Activated effector memory CD4-positive, alpha-beta T cell treated with Interleukin-2 at 50 U/mL for 16 hours (primary cell): ENCODE measurements at places on chromosomes 5 and 9.

DNA sequence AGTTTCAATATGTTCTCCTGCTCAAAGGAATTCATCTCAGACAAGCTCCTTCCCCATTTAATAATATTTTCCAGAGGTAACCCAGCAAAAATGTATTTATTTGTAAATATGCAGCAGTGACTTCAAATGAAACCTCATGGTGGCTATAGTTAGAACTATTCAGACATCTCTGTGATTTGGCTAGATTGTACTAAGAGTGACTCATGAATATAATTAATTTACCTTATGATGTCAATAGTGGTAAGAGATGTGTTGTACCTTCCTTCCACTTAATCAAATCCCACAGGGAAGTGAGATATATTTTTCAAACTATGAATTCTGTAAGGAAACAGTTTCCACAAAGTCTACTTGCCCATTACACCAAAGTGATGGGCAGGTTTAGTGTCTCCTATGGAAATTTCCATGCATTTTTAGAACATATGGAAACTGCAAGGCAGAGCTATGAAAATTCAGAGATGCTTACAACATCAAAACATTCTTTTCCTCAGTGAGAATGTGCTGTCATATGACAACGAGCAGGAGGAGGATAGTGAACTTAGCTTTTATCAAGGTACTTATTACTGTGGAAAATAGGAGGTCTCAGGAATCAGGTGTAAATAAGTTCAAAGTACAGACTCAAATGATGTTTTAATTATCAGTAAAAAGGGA lies 34.0 kb upstream of the SPDL1 start:
- no peak for DNase-seq

DNA sequence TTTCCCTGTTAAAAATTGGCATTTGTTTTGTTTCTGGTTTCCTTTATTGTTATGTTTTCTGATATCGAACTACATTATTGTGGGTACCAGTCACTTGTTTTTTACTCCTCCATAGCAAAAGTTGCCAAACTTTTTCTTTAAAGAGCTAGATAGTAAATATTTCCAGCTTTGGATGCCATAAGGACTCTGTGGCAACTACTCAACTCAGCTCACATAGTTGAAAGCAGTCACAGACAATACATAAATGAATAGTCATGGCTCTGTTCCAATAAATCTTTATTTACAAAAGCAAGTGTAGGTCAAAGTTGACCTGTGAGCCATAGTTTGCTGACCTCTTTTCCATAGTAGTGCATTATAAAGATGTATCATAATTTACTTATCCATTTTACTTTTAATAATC lies 305.0 kb downstream of the RASEF start:
- DNase-seq = no peak

GRCh38 chr5:79464695-79465332 lies 49.1 kb downstream of the HOMER1 start:
- no peak for DNase-seq

- DNase-seq = no peak
These were observed 68.3 kb downstream of the IL6ST start for GRCh38 chr5:55926476-55926875.

DNA sequence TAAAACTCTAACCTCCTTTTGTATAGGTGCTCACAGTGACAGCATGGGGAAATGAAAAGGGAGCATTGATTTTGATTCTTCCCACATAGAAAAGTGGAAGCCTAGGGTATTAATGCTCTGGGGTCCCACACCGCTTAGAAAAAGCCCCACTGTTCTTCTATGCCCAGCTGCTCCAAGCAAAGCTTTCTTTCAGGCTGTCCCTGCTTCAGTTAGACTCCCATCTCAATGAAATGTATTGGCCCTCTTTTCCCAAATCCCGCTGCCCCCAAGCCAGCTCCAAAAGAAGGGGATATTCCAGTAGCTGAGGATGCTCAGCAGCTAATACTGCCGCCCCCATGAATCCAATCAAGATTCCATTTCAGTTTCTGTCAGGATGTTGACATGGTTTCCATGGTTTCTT lies 17.0 kb upstream of the CREBRF start:
- no peak for DNase-seq

GRCh38 chr9:37243588-37244345 lies 123.4 kb downstream of the ZCCHC7 start:
- no peak for DNase-seq

- no peak for DNase-seq
These were observed 15.1 kb upstream of the CSNK1G3 start for GRCh38 chr5:123496892-123497291.

GRCh38 chr9:13141629-13142028 lies 137.9 kb downstream of the MPDZ start:
- DNase-seq = no peak

GRCh38 chr9:127132375-127132774 lies 9.9 kb upstream of the ANGPTL2 start:
- DNase-seq = no peak

- DNase-seq = no peak
These were observed 75.6 kb upstream of the PRSS3 start for GRCh38 chr9:33719581-33720374.

- DNase-seq = no peak
These were observed 134.5 kb downstream of the FRMD3 start for GRCh38 chr9:83403527-83404238.

- peak; percentile 82 for DNase-seq
These were observed at the start of gene PSIP1 for GRCh38 chr9:15510789-15511575. PSIP1 (minus strand) TSS chr9:15510970; CDS start chr9:15510188, 782 bp downstream.

DNA sequence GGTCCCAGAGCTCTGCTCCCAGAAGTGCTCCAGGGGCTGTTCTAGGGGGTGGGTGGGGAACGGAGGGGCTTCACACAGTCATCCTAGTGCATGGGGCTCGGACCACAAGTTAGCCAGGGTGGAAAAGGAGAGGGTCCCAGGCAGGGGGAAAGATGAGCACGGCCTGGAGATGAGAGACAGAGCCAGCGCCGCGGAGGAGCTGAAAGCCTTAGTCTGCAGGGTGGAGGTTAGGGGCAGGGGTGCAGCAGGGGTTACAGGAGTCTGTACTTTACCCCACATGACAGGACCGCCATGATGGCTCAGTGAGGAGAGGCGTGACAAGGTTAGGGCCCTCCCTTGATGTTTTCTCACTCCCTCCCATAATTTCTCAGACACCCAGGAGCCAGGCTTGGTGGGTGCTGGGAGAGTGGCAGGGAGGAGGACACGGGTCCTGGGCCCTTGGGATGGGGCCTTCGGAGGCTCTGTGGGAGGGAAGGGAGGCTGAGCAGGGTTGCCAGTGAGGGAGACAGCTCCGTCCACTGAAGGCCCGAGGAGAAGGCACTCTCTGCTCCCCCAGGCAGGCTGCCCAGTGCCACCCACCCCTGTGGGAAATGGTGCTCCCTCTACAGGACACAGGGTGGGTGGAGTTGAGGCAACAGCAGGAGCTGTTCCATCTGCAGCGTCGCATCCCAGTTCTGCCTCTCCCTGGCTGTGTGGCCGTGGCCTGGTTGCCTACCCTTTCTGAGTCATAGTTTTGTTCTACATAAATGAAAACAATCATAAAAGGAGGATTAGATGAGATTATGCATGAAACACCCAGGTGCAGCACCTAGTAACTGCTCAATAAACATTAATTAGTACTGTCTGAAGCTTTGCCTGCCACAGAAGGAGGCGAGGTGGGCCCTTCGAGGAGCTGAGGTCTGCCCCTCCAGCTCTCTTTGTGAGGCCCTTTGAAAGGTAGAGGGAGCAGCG lies 66.2 kb downstream of the NDST1 start:
- no peak for DNase-seq

GRCh38 chr5:36982146-36982545 lies 105.6 kb downstream of the NIPBL start:
- no peak for DNase-seq

- DNase-seq = no peak
These were observed 1.5 kb upstream of the RNF145 start for GRCh38 chr5:159210846-159211245.

DNA sequence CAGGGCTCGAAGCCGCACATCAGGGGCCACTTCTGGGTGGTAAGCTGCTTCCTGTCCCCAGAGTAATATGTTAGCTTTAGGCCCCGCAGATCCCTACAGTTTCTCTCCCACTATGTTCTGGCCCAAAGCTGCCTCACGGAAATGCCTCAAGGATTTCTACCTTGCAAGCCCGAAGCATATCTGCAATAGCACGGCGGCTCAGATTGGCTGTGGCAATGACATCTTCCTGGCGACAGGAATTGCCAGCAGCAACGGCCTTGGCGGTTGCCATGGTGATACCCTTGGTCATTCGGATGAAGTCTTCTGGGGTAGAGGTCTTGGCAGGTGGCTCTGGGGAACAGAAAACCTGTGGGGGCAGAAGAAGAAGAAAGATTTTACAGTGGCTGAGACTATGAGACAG lies 10.3 kb upstream of the TPM2 start:
- DNase-seq = no peak

- no peak for DNase-seq
These were observed 93.2 kb upstream of the PHYKPL start for GRCh38 chr5:178325679-178326373.

- DNase-seq = no peak
These were observed 7.0 kb downstream of the IGFBPL1 start for GRCh38 chr9:38417003-38417945.

GRCh38 chr5:146919304-146919703 lies 40.7 kb upstream of the PPP2R2B start:
- no peak for DNase-seq

GRCh38 chr9:135544981-135545635 lies 818 bp upstream of the OBP2A start:
- DNase-seq = no peak

DNA sequence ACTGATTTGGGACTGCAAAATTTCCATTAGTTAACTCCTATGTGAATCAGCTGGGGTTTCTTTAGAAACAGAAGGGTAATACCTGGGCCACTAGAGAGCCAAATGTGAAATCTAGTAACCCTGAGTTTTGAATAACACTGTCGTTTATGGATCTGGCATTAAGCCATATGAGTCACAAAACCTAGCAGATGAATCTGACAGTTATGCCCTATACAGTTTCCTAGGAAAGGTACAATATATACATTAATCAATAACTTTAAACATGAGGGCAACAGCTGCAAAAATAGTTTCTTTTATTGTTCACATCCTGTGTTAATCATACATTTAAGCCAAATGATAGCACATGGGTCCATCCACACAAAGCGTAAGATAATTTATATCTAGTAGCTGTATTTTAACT lies 56.9 kb downstream of the PAM start:
- no peak for DNase-seq

GRCh38 chr5:112691758-112692157 lies 45.9 kb upstream of the APC start:
- DNase-seq = no peak

GRCh38 chr9:98373609-98374008 lies 118.2 kb upstream of the TBC1D2 start:
- DNase-seq = no peak

DNA sequence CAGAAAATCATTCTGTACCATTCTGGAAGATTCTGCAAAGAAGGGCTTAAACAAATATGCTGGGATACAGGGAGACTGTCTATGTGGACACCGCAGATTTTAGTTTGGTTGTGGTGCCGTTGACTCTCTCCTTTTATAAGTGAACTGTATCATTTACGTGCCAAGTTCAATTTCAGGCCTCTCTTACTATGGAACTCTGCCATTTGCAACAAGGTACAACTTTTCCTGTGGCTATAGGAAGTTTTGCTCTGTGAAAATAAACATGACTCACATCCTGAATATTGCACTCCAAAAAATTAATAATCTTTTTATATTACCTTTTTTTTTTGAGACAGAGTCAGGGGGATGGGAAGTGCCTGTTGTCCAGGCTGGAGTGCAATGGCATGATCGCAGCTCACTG lies 29.7 kb upstream of the CSNK1G3 start:
- DNase-seq = no peak
